ENCODE measurements at places on chromosomes 7 and 10.

- DNase-seq: no peak
These were observed 246 bp upstream of the WDFY4 start for GRCh38 chr10:48684463-48684791.

DNA sequence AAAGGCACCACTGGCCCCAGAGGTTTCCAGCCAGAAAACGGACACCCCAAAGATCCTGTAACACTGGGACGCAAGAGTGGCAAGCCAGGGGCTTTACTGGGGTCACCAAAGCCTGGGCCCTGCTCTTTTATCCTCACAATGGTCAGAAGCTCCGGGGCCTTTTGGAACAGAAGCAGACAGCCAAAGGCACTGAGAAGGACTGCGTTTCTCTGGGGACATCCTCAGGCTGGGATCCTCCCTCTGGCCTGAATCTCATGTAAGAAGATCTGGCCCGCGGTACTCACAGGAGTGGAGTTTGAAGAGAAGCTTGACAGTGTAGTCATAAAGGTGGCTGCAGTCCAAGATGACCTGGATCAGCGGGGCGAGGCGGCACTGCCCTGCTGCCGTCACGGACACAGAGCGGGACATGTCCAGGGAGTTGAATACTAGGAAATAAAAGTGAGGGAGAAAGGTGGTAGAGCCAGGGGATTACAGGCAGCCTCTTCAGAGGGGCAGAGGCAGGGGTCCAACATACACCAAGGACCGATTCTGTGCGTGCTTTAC is 81.4 kb downstream of the SPDYE5 start:
- no peak for DNase-seq

DNA sequence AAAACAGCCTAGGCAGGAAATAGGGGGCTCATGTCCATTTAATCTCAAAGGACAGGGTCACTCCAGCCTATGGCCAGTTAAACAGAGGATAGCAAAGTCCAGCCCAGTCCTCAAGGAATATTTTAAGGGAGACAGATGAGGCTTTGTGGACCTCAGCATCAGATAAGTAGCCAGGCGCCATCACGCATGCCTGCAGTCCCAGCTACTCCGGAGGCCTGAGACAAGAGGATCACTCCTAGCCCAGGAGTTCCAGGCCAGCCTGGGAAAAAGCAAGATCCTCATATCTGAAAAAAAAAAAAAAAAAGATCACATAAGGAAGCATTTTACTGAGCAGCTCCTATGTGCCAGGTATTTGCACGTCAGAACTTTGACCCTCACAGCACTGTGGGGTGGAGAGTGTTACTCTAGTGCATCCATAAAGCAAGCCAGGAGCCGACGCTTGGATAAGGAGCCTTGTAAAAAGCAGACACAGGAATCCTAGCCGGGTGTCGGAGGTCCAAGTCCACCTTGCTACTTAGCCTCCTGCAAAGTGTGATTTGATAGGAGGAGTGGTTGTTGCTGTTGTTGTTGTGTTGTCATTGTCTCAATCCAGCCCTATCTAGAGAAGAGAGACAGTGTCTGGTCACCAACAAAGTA is 61.8 kb upstream of the DOCK1 start:
- DNase-seq: no peak

GRCh38 chr10:19904202-19904661 is 88.0 kb downstream of the PLXDC2 start:
- DNase-seq: no peak

DNA sequence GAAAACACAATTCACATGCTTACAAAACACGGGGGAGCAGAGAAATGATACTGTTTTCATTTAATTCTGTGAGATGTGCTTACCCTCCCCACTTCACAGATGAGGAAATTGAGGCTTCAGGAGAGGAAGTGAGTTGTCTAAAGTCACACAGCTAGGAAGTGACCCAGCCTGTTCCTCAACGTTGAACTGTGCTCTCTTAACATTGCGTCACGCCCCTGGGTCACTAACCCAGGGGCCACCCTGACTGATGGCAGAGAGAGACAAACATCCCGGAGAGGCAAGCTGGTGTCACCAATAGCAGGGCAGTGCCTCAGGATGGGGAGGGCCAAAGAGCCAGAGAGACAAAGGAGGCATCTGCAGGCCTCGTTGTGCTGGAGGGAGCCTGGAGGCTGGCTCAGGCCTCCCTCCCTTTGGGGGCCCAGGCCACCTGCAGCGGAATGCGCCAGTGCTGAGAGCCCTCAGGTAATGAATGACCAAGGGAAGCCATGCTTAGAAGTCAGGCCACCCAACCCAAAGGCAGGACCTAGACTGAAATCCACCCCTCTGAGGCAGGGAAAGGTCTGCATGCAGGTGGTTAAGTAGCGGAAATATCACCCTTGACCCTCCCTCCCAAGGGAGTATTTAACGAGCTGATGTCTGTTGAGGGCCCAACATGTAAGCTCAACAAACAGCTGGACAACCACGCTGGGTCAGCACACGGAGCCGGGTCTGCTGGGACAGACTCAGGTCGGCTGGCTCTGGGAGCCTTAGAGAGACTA is 81.3 kb downstream of the C10orf105 start:
- DNase-seq: peak; percentile 71

GRCh38 chr7:1567896-1568510 is 1.8 kb downstream of the PSMG3 start:
- no peak for DNase-seq

DNA sequence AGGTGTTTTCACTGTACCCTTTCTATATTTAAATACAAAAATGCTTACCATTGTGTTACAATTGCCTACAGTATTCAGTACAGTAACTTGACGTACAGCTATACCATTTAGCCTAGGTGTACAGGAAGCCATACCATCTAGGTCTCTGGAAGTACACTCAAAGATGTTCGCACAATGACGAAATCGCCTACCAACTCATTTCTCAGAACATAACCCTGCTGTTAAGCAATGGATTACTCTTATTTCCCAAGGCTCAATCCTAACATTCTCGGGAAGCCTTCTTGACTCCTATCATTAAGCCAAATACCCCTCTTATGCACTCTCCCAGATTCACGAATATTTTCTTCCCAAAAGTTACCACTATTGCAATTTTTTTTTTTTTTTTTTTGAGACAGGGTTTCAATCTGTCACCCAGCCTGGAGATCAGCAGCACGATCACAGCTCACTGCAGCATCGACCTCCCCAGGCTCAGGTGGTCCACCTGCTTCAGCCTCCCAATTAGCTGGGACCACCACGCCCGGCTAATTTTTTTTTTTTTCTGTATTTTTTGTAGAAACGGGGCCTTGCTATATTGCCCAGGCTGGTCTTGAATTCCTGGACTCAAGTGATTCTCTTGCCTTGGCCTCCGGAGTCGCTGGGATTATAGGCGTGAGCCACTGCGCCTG is 1.5 kb downstream of the CWF19L1 start:
- DNase-seq: no peak

DNA sequence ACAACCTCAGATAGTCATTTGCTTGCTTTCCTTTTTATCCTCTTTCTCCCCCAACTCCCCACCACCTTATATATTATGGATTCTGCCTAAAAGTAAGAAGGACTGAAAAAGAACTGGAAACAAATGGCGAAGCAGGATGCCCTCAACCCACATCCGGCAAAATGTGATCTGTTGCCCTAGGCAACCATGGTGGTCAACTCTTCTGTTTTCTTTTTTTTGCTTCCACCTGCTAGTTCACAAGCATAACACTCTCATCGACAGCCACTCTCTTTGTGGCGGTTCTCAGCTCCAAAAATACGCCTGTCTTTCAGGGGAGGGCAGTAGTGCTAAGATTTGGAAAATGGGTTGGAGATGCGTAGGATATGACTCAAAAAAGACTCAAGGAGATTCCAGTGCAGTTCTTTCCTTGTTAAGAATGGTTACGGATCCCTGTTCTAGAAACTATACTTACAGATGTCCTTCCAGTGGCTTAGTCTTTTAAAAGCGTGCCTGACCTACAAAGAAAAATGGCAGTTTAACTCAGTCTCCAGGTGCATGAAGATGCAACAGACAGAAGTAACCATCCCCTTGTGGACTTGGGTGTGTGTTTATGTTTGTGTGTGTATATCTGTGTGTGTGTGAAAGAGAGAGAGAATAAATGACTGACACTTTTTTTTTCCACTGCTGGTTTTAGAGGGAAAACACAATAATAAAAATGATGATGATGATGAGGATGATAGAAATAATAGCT is 10.7 kb downstream of the APBB1IP start:
- DNase-seq: no peak

DNA sequence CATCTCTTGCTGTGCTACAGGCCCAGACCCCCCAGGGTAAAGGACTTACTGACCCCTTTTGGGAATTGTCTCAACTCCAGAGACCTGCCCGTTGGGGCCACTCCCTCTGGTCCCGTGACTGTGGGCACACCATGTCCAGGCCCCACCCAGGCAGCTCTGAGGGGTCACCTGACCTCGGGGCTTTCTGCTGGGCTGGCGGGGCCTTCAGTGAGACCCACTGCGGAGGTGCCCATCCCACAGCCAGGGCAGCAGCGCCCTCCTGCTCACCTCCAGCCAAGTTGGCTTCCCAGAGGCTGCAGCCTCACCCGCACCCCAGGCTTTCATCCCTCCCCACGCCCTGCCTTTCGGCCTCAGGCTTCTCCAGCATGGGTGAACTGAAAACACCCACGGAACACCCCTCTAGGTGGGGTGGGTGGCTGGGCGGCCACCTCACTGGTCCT is 147.2 kb downstream of the DNAJB6 start:
- DNase-seq: no peak

- peak; percentile 72 for DNase-seq
These were observed 80.4 kb upstream of the CDK6 start for GRCh38 chr7:92916770-92917224.

GRCh38 chr7:30134611-30135300 is at the start of gene MTURN:
Gene MTURN (plus strand): TSS chr7:30134986. CDS start chr7:30135137, 151 bp downstream.
- peak; percentile 94 for DNase-seq

DNA sequence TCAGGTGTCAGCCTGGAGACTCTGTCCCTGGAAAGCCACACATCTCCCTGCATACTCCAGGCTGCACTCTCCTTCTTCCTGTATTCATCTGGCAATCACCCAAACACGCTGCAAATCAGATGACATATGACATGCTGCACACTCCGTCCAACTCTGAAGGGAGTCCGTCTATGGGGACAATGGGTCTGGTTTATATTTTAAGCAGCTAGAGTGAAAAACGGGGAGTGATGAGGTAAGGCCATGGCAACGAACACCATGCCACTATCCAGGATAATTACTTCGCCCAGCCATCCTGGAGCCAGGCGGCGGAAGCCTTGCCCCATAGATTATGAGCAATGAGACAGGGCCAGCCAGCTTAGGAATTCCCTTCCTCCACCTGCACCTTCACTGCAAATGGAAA is 140.1 kb downstream of the PLXNA4 start:
- DNase-seq: no peak

DNA sequence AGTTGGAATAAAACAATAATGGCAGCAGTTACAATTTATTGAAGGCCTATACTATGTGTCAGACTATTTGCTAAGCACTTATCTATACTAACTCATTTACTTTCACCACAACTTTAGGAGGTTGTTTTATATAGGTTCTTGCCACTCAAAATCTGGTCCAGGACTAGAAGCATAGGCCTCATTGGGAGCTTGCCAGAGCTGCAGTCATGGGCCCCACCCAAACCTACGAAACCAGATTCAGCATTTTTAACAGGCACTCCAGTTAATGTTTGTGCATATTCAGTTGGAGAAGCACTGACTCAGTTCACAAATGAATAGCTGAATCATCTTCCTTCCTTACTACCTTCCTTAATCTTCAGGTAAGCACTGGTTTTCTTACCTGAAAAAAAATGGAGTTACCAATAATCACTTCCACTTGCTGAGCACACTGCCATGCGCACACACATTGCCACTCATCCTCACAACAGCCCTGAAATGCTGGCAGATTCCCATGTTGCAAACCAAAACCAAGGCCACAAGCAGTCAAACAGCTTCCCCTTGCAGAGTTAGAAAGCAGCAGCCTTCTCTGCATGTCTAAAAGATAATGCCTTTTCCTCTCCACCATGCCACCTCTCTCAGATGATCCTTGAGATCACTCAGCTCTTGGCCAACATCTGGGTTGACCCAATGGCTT is 122.4 kb downstream of the SLC16A9 start:
- DNase-seq: no peak

- no peak for DNase-seq
These were observed 45.0 kb downstream of the DNMBP start for GRCh38 chr10:99964791-99965190.

- DNase-seq: no peak
These were observed 478.9 kb downstream of the KCNMA1 start for GRCh38 chr10:77158666-77159065.

GRCh38 chr7:45865594-45866410 is 7.1 kb downstream of the CCDC201 start:
- DNase-seq: no peak

DNA sequence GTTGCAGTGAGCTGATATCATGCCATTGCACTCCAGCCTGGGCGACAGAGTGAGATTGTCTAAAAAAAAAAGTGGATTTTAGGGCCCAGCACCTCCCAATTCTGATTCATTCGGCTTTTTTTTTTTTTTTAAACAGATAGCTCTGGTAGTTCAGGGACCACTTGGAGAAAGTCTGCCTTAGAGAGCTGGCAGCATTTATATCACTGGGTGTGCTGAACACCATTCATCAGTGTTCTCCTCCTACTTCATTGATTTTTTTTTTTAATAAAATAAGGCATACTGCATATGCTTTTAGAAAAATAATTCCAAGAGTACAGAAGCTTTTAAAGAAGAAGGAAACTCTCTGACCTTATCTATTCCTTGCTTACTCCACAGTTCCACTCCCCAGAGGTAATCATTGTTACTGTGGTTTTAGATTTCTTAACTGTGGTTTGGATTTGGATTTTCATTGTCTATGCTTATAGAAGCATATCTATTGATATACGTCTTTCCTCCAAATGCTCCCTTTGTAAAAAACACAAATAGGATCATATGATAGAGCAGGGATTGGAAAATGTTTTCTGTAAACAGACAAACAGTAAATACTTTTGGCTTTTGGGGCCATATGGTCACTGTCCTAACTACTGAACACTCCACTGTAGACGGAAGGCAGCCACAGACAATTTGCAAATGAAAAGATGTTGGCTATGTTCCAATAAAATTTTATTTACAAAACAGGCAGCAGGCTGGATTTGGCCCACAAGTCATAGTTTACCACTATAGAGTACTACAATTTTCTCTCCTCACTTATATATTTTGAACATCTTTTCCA is 21.1 kb upstream of the SAR1A start:
- DNase-seq: peak; percentile 17

GRCh38 chr10:83959328-83959727 is 180.0 kb upstream of the GHITM start:
- no peak for DNase-seq

DNA sequence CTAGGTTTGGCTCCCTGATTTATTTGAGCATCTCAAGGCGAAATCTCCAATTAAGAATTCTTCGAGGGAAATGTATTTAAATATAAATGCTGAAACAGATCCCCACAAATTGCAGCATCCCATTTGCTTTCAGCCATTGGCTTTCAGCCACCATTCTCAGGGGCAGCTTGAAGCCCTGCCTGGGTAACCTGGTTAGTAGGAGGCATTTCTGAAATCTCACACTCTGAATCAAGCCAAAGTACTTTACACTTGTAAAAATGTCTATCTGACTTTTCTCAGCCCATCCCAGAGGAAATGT is 49.1 kb downstream of the GCC1 start:
- no peak for DNase-seq

- no peak for DNase-seq
These were observed 11.7 kb downstream of the RPA3 start for GRCh38 chr7:7706556-7707172.
